GM23248 (cell line): ENCODE measurements at places on chromosomes 3 and 15.

- H3K4me1 ChIP-seq, result no peaks in the 10 kb centered on the region
- no peaks in the 10 kb centered on the region for H3K36me3 ChIP-seq
- no peak overlapping the region for H3K27ac ChIP-seq
- H3K27me3 ChIP-seq, result peaks cover 23% of the 10 kb centered on the region
These were observed 40.3 kb downstream of the SPSB4 start for GRCh38 chr3:141091426-141091825.

GRCh38 chr15:64422697-64423096 is 35.1 kb downstream of the TRIP4 start:
- no peak for DNase-seq
- H3K4me1 ChIP-seq, result no peaks in the 10 kb centered on the region
- no peak overlapping the region for H3K4me3 ChIP-seq
- H3K27ac ChIP-seq, result no peak overlapping the region
- H3K36me3 ChIP-seq, result peaks cover 49% of the 10 kb centered on the region
- no peaks in the 10 kb centered on the region for H3K27me3 ChIP-seq

DNA sequence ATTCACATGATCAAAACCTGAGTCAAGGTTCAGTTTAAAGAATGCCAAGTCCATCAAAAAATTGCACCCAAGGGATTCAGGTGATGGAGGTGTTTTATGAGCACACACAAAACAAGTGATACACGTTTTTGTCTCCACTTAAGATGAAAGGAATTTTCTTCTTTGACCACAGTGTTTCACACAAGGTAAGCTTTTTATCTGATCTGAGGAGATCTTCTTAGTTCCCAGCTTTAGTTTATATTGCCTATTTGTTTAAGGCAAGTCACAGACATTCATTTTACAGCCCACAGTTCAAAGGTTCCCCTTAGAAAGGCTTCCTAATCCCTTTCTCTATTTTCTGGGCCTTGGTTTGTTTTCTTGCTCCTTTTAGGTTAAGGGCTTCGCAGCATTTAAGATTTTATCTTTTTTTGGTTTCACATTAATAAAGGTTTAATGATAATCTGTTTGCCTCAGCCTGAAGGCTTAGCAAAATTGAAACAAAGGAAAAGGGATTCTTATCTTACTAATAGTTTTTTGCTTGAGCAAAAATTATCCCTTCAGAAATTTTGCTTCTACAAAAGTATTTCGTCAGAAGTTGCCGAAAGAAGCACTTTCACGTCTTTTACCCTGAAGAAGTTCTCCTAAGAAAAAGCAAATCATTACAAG is 420.5 kb upstream of the NAALADL2 start:
- peak overlapping the region; percentile 100 for H3K27ac ChIP-seq

DNA sequence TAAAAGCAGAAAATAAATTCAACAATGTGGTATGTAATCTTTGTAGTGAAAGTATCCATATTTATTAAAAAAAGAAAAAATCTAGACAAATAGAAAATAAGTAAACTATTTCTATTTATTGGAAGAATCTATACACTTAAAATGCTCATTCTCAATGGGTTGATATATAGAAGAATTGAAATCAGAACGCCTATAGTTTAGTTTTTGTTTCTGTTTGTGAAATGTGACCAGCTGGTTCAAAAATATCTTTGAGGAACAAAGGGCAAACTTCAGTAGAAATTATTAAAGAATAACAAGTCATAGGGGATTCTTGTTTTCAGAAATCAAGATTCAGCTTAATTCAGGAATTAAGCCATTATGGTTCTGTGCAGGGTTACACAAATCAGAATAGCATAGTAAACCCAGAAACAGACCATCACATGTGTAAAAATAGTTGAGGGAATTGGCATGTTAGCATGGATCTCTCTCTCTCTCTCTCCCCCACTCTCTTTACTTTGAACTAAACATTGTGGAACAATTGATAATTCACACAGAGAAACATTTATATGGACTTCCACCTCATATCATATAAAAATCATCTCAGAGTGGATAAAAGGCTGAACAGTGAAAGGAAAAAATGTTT is 134.0 kb downstream of the CHL1 start:
- no peak overlapping the region for H3K27ac ChIP-seq
- no peak for DNase-seq
- no peaks in the 10 kb centered on the region for H3K36me3 ChIP-seq
- H3K4me3 ChIP-seq, result no peak overlapping the region
- H3K4me1 ChIP-seq, result no peaks in the 10 kb centered on the region

DNA sequence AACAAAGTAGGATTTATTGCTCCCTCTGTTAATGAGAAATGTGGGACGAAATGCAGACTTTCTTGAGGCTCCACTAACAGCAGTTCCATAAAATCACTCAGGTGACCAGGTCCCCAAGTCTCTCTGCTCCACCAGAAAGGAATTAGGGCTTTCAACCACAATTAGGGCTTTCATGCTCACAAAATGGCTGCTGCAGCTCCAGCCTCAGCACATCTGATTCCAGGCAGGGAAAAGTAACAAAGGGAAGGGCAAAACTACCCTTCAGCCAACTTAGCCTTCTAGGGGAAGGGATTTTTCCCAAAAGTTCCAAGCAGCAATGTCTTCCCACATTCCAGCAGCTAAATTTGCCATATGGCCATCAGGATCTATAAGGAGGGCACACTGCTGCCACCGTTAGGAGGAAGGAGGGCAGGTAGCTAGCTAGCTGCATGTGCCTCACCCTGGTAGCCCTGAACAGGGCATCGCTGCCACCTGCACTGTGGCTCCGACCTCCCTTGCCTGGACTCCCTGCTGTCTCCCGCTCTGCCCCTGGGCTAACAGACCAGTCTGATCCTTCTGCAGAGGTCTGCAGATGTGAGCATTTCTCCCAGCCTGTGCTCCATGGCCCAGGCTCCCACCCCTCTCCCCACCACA is 12.8 kb downstream of the CFAP100 start:
- no peaks in the 10 kb centered on the region for H3K36me3 ChIP-seq
- DNase-seq, result no peak
- no peak overlapping the region for H3K27ac ChIP-seq
- H3K4me1 ChIP-seq, result no peaks in the 10 kb centered on the region
- no peak overlapping the region for H3K4me3 ChIP-seq

DNA sequence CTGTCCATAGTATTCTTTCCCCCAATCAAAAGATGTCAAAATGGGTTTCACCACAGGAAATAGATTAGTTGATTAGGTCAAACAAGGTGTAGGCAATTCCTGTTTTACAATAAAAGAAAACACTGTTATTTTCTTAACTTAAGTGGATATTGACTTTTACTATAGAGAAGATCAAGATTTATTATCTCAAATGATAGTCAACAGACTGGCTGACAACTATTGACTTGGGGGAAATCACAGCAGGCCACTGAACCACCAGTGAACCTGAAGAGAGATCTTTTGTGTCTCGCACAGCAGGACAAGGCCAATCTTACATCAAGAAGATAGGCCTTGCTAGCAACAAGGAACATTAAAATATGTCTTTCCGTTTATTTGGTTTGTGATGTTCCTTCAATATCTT is 1187.6 kb downstream of the SI start:
- no peaks in the 10 kb centered on the region for H3K27me3 ChIP-seq
- no peaks in the 10 kb centered on the region for H3K4me1 ChIP-seq
- H3K27ac ChIP-seq, result no peak overlapping the region
- no peak overlapping the region for H3K4me3 ChIP-seq
- DNase-seq, result no peak

DNA sequence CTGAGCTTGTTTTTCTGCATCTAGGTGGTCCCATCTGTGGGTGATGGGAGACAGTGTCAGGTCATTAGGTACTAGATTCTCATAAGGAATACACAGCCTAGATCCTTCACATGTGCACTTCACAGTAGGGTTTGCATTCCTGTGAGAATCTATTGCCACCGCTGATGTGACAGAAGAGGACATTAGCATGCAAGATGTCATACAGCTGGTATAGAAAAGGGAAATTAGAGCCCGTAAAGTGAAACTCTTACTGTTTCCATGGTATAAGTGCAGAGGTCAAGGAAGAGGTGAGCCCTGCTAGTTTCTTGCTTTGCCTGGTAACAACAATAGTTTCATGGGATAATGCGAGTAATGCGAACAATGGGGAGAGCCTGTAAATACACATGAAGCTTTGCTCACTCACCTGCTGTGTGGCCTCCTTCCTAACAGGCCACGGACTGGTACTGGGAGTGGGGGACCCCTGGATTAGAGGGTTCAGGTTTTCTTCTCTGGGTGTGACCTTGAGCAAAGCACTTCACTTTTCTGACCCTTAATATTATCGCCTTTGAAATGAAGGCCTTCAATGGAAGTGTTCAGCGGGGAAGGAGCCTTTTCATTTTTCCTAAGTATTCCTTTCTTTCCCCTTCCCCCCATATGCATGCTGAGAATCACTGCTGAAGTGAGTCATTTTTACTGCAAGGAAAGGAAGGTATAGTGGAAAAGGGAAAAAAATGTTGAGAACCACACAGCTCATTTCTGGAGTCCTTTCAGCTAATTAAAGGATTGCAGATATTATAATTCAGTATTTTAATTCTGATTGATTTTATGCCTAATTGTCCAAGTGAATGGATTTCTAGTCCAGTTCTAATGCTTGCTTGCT is 286.4 kb downstream of the UBE2E2 start:
- H3K27me3 ChIP-seq, result no peaks in the 10 kb centered on the region
- no peaks in the 10 kb centered on the region for H3K36me3 ChIP-seq
- H3K4me3 ChIP-seq, result no peak overlapping the region
- no peak overlapping the region for H3K27ac ChIP-seq

- H3K4me1 ChIP-seq, result no peaks in the 10 kb centered on the region
- H3K27me3 ChIP-seq, result no peaks in the 10 kb centered on the region
- no peak for DNase-seq
- H3K27ac ChIP-seq, result no peak overlapping the region
These were observed 276.2 kb upstream of the CTNNB1 start for GRCh38 chr3:40923143-40923542.

- no peaks in the 10 kb centered on the region for H3K27me3 ChIP-seq
- DNase-seq, result no peak
- no peak overlapping the region for H3K4me3 ChIP-seq
- H3K4me1 ChIP-seq, result peaks cover 3% of the 10 kb centered on the region; the same call in 1 of the 2 replicates
These were observed 2.7 kb downstream of the FAN1 start for GRCh38 chr15:30906366-30906765.

- DNase-seq, result peak; percentile 83
- H3K36me3 ChIP-seq, result no peaks in the 10 kb centered on the region
- H3K4me3 ChIP-seq, result no peak overlapping the region
- peaks cover 75% of the 10 kb centered on the region for H3K27me3 ChIP-seq
These were observed 203.9 kb downstream of the TLE3 start for GRCh38 chr15:69893863-69894262.

GRCh38 chr3:186640929-186641328 is 730 bp downstream of the FETUB start:
- H3K4me3 ChIP-seq, result no peak overlapping the region
- no peaks in the 10 kb centered on the region for H3K4me1 ChIP-seq
- DNase-seq, result no peak
- H3K27me3 ChIP-seq, result peaks cover 54% of the 10 kb centered on the region

- no peaks in the 10 kb centered on the region for H3K4me1 ChIP-seq
- H3K36me3 ChIP-seq, result no peaks in the 10 kb centered on the region
- no peaks in the 10 kb centered on the region for H3K27me3 ChIP-seq
- H3K27ac ChIP-seq, result no peak overlapping the region
These were observed 22.3 kb downstream of the ANKDD1A start for GRCh38 chr15:64934023-64934422.

GRCh38 chr15:90000186-90001001 is 730 bp upstream of the ZNF710 start:
- H3K27me3 ChIP-seq, result no peaks in the 10 kb centered on the region
- peak overlapping the region; percentile 78 for H3K27ac ChIP-seq
- no peaks in the 10 kb centered on the region for H3K36me3 ChIP-seq
- peak overlapping the region; percentile 93 for H3K4me3 ChIP-seq

DNA sequence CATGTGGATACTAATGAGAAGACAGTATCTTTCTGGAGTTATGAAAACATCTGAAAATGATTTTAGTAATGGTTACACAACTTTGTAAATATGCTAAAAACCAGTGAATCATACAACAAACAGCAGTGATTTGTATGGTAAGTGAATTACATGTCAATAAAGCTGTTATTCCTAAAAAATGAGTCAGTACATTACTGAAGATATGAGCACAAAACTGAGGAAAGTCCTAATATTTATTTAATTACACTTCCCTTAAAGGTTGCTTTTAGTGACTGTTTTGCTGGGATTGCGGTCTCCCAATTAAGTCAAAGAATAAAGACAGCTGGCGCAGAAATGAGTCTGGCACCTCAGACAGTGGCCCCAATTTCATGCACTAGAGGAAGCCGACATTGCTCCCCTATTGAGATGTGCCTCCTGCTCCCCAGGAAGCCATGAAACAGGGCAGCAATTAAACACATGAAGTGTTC is 50.9 kb upstream of the FSIP1 start:
- no peaks in the 10 kb centered on the region for H3K36me3 ChIP-seq
- peaks cover 23% of the 10 kb centered on the region for H3K4me1 ChIP-seq
- H3K27ac ChIP-seq, result peak overlapping the region; percentile 80
- peak overlapping the region; percentile 49 for H3K4me3 ChIP-seq
- DNase-seq, result peak; percentile 86

DNA sequence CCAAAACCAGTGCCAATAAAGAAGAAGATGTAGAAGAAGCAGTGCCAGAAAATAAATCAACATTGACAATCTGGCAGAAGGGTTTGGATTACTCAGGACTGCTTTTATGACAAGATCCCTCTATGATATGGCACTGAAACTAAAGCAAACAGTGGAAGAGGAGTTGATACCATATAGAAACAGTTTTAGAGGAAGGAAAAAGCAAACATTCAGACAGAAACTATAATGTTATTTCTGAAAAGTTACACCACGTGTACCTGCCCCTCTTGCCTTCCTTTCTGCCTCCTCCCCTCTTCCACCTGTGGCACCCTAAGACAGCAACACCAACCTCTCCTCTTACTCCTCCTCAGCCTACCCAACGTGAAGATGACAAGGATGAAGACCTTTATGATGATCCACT is 63.0 kb downstream of the SFMBT1 start:
- no peaks in the 10 kb centered on the region for H3K4me1 ChIP-seq
- no peak overlapping the region for H3K27ac ChIP-seq
- H3K27me3 ChIP-seq, result no peaks in the 10 kb centered on the region
- no peak overlapping the region for H3K4me3 ChIP-seq
- no peak for DNase-seq

DNA sequence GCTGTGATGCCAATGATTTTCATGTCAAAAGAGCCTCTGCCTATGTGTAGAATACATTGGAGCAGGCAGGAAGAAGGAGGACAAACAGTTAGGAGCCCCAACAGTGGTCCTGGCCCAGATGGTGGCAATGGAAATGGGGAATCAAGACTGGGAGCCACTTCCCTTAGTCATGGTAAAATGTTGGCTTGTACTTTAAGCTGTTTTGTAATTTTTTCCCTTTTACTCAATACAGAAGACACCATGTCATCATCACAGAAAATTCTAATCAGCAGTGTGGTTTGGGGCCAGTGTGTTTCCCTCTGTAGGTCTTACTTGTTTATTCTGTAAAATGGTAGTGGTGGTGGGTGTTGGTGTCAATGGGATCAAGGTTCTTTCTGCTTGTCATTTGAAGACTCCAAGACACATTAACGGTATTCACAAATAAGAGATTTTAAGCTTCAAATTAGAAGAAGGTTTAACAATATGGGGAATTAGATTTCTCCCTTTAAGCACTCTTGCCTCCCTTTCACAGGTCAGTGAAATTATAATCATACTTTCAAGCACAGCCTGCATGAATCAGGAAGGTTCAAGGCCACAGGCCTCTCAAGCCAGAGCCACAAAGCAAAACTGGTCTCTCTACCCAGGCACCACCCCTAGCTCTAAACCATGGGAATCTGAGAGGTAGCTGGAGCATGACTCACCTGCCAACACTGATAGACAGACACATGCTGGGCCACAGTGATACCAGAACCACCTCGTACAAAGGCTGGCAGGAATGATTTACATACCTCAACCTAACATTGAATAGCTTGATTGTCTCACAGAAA is 24.9 kb downstream of the SIAH2 start:
- H3K27me3 ChIP-seq, result no peaks in the 10 kb centered on the region
- H3K36me3 ChIP-seq, result peaks cover 22% of the 10 kb centered on the region; the same call in 1 of the 2 replicates
- H3K27ac ChIP-seq, result peak overlapping the region; percentile 39
